ENCODE measurements at places on chromosomes 11 and 22.

GRCh38 chr11:73236854-73237253 lies 18.8 kb downstream of the P2RY2 start:
- peak; percentile 43 for DNase-seq

DNA sequence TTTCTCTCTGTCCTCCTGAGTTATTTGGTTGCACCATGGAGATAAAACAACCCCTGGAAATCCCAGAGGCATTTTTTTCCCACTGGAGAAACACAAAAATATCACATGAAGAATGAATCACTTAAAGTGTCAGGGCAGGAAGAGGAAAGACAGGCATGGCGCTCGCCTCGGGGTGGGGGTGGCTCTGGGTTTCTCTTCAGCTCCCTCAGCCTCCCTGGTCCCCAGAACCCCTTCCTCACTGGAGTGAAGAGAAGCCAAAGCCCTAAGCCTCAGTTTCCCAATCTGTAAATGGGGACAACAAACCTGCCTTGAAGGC lies 938 bp downstream of the SHISAL1 start:
- DNase-seq = peak; percentile 36

- DNase-seq = no peak
Observed at GRCh38 chr11:82195283-82195682, 538.4 kb downstream of the FAM181B start.

- DNase-seq = no peak
Observed at GRCh38 chr11:95443386-95443785, 212.4 kb upstream of the SESN3 start.

DNA sequence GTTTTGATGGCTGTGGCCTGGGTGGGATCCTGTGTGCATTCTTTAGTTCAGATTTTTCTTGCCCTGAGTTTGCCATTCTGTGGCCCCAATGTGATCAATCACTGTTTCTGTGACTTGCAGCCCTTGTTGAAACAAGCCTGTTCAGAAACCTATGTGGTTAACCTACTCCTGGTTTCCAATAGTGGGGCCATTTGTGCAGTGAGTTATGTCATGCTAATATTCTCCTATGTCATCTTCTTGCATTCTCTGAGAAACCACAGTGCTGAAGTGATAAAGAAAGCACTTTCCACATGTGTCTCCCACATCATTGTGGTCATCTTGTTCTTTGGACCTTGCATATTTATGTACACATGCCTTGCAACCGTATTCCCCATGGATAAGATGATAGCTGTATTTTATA lies 620 bp downstream of the OR4C16 start:
- DNase-seq = no peak

GRCh38 chr11:114263513-114264170 lies 32.6 kb upstream of the NNMT start:
- DNase-seq = no peak

GRCh38 chr11:45968901-45969300 lies 46.4 kb downstream of the LARGE2 start:
- no peak for DNase-seq

GRCh38 chr11:10480026-10480425 lies 25.0 kb downstream of the AMPD3 start:
- no peak for DNase-seq

- no peak for DNase-seq
Observed at GRCh38 chr22:48885271-48885918, 942.3 kb downstream of the BRD1 start.

- DNase-seq = no peak
Observed at GRCh38 chr11:16047073-16047472, 309.3 kb downstream of the SOX6 start.

GRCh38 chr11:46958777-46959176 lies 22.2 kb downstream of the CSTPP1 start:
- no peak for DNase-seq

DNA sequence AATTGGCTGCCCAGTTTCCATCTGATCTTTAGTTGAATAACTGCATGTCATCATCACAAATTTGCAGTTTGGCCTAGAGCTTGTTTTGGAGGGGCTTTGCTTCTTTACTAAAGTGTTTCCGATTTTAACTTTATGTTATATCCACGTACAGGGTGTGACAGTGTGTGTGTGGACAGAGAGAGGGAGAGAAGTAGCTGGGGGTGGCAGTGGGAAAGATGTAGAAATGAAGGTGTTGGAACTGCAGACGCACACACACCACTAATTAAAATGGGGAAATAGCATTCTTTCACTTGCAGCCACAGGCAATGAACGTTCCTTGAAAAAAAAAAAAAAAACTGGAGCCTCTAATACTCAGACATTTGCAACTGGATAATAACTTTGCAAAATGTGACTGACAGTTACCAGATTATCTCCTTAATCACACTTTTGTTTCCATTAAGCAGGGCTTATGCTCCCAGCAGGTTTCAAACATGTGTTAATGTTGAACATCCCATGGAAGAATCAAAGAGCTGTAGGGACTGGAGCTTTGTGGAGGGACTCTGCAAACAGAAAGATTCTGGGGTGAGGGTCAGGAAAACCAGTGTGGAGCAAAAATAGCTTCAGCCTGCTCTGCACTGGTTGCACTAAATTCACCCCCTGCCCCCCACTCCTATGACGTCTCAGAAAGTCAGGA lies 238.1 kb upstream of the TENM4 start:
- DNase-seq = no peak

- no peak for DNase-seq
Observed at GRCh38 chr11:91435694-91436395, 788.8 kb upstream of the FAT3 start.

DNA sequence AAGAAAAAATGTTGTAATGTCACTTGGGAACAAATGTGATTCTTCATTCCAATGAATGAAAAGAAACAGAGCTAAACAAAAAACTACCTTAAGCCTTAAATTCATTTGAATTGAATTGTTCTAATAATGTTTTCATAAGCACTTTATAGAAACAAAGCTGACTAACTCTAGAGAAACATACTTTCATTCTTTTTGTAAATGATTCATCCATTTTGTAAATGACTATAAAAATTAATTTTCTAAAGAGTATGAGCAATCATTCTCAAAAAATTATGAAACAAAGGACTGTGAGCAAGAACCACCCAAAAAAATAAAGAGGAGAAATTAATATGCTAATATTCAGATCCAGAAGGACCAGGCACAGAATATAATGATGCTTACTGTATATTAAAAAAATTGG lies 986.5 kb upstream of the CHORDC1 start:
- no peak for DNase-seq

GRCh38 chr11:125262830-125263218 lies 98.3 kb downstream of the PKNOX2 start:
- DNase-seq = no peak

DNA sequence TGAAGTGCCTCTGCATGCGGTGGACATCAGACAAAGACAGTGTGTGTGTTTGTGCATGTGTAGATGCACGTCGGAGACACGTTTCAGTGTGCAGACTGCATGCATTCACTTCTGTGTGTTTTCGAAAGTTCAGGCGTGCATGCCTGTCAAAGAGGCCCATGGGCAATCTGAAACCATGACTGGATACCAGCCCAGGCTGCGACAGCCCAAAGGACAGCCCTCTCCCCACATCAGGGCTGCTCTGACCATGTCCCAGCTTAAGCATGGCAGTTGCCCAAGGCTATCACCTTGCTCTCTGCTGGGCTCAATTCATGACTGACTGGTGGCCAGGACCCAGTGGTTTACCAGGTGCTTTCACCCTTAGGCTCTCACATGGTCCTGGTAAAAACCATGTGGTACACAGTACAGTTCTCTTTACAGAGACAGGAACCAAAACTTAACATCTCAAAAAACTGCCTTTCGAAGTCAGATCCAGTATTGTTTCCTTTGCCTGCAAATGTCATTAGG lies 423.7 kb upstream of the CADM1 start:
- DNase-seq = no peak

DNA sequence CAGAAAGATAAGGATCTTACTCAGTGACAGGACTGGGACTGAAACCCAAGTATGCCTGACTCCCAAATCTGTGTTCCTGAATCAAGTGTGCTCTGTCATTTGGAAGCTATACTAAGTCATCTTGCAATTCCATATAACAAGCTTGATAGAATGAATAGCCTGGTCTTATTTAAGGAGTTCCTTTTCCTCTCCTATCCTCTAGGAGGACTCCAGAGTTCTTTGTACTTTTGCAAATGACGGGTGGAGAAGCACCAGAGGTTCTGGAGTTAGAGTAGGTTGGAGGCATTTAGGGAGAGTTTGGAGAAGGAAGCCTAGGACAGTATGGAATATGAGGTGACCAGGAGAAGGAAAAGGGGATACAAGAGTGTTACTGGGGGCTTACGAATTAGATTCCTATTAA lies 92.9 kb upstream of the RCN1 start:
- DNase-seq = no peak

GRCh38 chr11:10366568-10367331 lies 61.9 kb downstream of the ADM start:
- peak; percentile 99 for DNase-seq

DNA sequence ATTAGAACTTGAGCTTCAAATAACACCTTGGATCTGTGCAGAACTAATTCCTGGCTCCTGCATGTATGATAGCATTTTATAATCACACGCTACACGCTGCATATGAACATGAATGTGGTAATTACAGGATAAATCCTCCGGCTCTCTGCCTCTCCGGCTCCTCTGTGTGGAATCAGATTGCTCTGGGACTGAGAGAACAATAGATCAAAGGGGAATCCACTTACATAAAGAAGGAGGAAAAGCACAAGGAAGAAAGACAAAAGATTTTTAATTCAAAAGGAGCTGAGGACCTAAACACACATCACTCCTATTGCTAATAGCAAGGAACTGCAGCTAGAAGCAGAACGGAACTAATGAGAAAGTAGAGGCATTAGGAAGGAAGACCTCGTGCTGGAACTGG lies 240.9 kb downstream of the NTM start:
- DNase-seq = no peak

DNA sequence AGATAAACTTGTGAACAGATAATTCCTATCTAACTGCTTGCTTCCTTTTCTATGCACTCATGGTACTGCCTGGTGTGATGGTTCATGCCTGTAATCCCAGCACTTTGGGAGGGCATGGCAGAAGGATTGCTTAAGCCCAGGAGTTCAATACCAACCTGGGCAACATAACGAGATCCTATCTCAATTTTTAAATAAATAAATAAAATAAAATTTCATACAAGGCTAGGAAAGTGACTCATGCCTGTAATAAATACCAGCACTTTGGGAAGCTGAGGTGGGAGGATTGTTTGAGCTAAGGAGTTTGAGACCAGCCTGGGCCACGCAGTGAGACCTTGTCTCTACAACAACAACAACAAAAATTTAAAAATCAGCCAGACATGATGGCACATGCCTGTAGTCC lies 166.6 kb downstream of the COMMD9 start:
- peak; percentile 46 for DNase-seq

DNA sequence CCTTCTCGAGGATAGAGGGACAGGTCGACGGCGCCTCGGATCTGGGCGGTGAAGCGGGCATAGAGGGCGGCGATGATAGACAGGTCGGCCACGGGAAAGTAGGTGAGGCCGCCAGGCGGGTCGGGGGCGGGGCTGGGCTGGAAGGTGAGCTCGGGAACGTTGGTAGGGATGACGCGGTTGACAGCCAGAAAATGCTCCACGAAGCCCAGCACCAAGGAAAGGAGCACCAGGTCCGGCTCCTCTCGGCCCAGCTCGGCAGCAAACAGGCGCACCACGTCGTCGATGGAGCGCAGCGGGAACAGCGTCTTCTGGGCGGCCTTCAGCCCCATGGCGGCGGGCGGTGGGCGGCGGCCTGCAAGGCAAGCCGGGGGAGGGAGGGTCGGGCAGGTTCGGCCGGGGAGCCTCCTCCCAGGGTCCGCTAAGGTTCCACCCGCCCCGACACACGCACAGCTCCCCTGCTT lies 540 bp downstream of the MEN1 start:
- DNase-seq = peak; percentile 22

- DNase-seq = no peak
Observed at GRCh38 chr11:71251761-71252268, 562 bp downstream of the SHANK2 start.

DNA sequence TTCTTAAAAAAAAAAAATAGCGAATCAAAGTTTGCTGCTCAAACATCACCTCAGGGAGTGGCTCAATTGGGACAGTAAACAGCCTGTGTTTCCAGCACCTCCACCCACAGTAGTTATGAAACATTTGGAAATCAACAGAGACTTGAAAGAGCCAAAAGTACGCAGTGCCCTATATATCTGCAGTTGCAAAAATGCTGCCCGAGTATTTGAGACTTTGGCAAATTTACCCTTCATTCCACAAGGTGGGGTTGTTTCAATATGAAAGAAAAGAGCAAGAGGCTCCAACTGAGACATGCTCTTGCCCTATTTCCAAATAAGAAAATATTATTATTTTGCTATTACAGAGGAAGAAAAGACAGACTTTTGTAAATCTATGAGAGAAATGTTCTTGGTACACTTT lies 851.1 kb upstream of the RAG2 start:
- peak; percentile 56 for DNase-seq

DNA sequence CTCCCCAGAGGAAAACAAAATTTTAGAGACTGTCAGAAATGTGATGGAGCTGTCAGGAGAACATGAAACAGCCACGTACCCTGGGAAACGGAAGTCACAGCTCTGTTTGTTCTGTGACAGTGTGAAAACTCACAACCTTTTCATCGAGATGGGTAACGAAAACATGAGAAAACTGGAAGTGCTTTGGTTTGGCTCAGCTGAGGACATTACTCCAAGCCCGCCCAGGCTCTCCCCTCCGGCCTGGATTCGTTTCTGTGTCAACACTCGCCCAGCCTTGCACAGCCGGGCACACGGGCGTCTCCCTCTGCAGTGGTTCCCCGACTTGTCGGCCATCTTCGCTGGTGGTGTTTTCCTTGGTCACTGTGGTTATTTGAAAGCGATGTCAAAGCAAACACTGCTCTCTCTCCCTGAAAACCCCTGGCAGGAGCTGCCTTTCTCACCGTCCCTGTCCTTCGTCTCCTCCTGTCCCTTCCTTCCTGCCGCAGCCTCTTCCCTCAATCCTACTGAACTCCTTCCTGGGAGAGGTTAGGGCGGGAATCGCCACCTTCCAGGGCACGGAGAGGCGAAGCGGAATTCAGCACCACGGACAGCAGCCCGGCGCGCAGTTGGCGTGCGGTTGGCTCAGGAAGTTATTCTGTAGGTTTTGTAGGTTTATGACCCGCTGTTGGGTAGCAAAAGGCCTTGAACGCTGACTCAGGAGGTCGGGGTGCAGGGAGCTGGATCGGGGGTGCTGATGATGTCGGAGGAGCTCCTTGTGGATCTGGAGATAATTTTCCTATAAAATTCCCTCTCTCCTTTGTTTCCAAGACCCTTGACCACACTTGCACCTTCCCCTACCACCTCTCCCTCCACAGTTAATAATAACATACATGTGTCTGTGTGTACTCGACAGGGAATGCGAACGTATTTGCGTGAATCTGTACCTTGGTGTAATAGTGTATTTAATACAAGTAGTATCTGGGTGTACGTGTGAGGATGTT lies 13.1 kb upstream of the RPS19BP1 start:
- no peak for DNase-seq

GRCh38 chr22:25492841-25493734 lies 71.4 kb upstream of the GRK3 start:
- no peak for DNase-seq

- no peak for DNase-seq
Observed at GRCh38 chr11:90428836-90429235, 206.0 kb upstream of the CHORDC1 start.

- DNase-seq = peak; percentile 5
Observed at GRCh38 chr11:6127881-6128280, 20.4 kb downstream of the OR56B4 start.

- DNase-seq = peak; percentile 76
Observed at GRCh38 chr11:10597877-10598351, 29.4 kb upstream of the LYVE1 start.

All from iris pigment epithelial cell (primary cell).